ENCODE measurements at places on chromosomes 3 and 15.
A peak's percentile ranks its signal among the peaks of the same experiment; 100 is the strongest.

GRCh38 chr3:63179862-63180522, 98.1 kb upstream of the SYNPR start:
- DNase-seq, result no peak

GRCh38 chr3:29889215-29889614, 608.3 kb downstream of the RBMS3 start:
- DNase-seq, result no peak

GRCh38 chr3:172608575-172608974, 85.3 kb upstream of the TNFSF10 start:
- DNase-seq, result no peak

DNA sequence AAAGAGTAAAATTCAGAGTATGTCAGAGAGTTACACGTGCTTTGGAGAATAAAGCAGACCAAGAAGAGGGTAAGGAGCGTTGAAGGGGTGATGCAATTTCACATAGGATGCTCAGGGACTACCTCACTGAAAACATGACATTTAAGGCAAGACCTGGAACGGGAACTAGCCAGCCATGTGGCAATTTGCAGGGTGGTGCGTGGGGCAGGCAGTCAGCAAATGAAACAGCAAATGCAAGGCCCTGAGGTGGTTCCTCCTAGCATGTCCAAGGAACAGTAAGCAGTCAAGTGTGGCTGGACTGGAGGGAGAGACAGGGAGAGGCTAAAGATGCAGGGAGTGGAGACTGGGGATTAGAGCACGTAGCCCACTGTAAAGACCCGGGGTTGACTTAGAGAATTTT, 146.1 kb upstream of the LPP start:
- DNase-seq, result no peak

GRCh38 chr3:166195808-166196207, 358.6 kb upstream of the BCHE start:
- no peak for DNase-seq

- DNase-seq, result no peak
These were observed 34.2 kb downstream of the EDEM1 start for GRCh38 chr3:5221701-5222100.

DNA sequence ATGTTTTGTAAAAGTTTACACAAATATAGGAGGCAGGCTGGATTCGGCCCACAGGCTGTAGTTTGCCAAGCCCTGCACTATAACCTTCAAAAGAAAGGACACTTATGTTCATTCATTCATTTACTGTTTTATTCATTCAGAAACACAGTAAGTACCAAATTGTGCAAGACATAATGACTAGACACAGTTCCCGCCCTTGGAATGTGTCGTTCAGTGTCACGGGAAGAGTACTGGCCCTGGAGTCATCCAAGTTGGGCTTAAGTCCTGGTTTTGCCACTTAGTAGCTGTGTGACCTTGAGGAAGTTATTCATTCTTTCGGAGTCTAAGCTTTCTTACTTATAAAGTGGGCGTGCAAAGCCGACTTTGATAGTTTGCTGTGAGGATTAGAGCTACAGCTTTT, 22.0 kb downstream of the COLQ start:
- no peak for DNase-seq

GRCh38 chr15:94052711-94053110, 178.7 kb upstream of the MCTP2 start:
- DNase-seq, result no peak

DNA sequence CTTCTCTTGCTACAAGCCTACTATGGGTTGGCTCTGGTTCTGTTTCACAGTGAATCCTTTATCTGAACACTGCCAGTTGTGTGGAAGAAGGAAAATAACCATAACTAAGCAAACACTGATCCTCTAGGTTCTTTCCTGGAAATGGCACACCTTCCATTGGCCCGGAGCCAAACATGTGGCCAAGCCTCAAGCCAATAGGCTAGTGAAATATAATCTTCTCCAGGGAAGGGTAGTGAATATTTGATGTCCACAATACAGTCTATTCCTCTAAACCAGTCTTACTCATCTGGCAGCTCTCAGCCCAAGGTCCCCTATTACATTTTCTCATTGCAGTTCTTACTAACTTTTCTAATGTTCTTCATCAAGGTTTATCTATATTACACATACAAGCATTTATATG, 921.3 kb downstream of the TUSC7 start:
- no peak for DNase-seq

- DNase-seq, result peak; percentile 4
These were observed 47.9 kb downstream of the PIK3CA start for GRCh38 chr3:179196098-179196497.

GRCh38 chr15:30885814-30886213, 17.9 kb upstream of the FAN1 start:
- DNase-seq, result no peak

DNA sequence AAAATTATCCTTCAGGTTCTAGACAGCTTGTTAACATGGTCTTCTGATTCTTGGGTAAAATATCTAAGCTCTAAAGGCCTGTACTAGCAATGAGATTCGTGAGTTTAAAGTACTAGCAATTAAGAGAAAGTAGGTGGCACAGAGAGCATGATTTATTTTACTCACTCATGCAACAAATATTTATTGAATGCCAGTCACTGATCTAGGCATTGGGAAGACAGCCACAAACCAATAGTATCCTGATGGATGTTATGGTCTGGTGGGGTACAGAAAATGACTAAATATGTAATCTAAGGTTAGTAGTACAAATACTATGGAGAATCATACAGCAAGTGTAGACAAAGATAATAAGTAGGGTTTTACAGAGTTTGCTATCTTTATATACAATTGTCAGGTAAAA, 751.3 kb downstream of the ZNF385D start:
- no peak for DNase-seq

DNA sequence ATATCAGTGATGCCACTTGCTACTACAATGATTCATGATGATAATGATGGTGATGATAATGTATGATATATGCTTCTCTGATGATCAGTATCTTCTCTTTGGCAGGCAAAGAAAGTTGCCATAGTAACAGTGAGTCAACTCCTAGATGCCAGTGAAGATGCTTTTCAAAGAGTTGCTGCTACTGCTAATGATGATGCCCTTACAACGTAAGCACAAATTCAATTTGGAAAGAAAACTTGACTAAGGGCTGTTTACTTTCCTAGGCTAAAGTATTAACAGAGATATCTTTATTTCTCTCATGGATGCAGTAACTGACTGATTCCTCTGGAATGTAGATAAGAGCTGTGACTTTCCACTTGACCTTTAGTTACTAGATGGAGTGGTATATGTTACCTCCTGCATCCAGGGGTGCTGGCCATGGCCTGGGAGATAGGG, 27.8 kb downstream of the ADGRG7 start:
- DNase-seq, result no peak

DNA sequence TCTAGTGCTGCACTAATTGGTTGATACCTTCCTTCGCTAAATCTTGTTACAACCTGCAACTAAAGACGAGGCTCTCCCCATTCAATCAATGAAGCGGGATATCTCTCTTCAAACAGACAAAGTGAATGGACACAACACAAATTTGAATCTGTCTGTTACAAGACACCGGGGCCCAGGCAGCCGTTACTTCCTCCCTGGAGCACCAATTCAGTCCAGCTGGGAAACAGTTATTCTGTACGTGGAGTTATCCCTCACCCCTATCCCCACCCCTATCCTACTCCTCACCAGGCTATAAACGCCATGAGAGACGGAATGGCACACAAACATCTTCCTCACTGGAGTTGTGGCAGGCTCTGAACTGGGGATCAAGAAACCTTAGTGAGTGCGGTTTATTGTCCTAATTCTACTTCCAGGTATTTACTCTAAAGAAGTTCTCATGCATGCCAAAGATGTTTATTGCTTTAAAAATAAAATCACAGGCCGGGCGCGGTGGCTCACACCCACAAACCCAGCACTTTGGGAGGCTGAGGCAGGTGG, 181.8 kb downstream of the FOXP1 start:
- DNase-seq, result no peak

GRCh38 chr3:9021271-9022009, 58.2 kb upstream of the RAD18 start:
- no peak for DNase-seq

GRCh38 chr15:25971053-25971452, 107.9 kb upstream of the ATP10A start:
- DNase-seq, result no peak

DNA sequence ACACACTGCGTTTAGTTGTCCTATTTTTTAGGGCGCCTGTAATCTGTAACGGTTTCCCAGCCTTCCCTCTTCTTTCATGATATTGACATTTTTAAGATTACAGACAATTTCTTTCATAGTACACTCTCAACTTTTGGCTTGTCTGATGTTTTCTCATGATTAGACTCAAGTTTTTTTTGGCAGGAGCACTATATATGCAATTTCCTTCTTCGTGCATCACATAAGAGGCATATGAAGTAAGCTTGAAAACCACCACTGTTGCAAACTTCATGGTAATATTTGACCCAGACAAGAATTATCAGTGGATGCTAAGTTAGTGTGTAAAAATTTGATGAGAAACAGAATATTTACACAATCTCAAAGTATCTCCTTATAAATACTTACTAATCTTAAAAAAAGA, 119.2 kb upstream of the CMC1 start:
- no peak for DNase-seq

DNA sequence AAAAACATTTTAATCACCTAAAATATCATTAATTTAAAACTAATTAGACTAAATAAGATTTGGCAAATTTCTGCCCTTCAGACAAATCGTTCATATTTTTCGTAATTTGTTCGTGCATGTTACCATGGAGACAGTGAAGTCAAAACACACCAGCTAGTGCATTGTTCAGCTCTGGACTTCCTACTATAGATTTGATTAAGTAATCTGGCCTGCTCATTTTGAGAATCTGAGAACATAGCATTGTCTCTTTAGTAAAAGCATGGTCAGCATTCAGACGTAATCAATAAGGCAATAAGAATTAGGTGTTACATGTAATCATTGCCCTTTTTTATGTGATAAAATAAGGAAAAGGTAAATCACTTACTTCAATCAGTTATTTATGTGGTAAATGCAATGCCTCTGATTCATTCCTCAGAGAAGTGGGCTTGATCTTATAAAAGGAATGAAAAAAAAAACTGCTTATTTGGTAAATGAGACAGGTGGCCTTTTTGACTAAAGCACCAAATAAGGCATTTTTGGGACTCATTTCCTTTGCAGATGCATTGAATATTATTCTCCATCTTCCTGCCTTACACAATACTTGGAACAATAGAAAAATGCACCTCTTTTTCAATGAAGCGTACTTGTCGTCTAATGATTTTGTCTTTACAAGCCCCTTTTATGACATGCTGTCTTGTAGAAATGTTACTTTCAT, 84.5 kb upstream of the FNDC3B start:
- DNase-seq, result no peak

DNA sequence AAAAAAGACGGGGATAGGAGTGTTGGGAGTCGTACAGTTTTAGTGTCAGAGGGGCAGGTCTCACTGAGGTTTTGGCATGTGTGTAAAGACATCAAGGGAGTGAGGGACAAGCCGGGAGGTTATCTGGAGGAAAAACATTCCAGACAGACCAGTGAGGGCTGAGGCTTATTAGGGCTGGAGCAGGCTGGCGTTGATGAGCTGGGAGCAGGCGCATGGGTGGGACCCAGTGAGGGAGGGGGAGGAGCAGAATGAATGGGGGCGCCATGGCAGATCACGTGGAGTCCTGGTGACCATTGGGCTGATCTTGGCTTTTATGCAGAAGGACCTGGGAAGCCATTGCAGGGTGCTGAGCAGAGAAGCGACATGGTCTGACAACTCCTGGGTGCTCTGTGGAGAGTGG, 180.2 kb downstream of the SLCO3A1 start:
- no peak for DNase-seq

DNA sequence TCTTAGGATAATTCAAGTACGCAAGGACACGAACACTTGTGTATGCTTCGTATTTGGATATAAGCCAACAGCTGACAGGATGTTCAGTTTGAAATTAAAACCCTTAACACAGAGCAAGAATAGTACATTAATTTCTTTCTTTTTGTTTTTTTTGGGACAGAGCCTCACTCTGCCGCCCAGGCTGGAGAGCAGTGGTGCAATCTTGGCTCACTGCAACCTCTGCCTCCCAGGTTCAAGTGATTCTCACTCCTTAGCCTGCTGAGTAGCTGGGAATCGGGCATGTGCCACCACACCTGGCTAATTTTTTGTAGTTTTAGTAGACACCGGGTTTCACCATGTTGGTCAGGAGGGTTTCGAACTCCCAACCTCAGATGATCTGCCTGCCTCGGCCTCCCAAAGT, 32.4 kb downstream of the TOMM70 start:
- DNase-seq, result no peak

GRCh38 chr3:102125994-102126368, 276.7 kb downstream of the NFKBIZ start:
- DNase-seq, result no peak

DNA sequence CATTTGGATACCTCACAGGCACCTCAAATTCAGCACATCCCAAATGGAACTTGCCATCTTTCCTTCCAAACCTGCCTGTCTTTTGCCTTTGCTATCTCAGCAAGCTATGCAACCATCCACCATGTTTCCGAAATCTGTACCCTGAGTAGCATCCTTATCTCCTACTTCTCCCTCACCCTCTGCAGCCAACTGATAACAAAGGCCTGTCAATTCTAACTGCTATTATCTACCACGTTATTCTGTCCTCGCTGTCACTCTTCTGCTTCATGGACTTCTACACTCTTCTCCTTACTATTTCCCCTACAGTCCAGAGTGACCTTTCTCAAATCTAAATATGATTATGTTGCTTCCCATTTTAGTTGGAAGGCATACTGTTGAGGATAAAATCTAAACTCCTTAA, 25.5 kb upstream of the TAFA4 start:
- no peak for DNase-seq

GRCh38 chr3:58683001-58683458, 16.5 kb upstream of the FAM3D start:
- no peak for DNase-seq

DNA sequence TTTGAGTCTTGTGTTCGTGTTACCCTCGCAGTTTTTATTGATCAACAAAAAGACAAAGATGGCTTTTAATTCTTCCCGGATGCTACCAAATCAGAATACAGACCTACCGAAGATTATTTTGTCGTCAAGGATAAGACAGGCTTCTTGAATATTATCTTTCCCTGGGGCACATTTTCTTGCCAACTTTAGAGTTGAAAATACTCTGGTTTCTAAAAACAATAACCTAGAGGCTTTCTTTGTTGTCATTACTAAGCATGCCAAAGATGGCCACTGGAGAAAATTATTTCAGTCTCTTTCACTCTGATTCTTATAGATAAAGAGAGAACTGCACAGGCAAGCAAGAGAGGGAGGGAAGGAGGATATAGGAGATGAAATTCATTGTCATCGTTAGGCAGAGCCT, 33.9 kb downstream of the OXNAD1 start:
- no peak for DNase-seq

DNA sequence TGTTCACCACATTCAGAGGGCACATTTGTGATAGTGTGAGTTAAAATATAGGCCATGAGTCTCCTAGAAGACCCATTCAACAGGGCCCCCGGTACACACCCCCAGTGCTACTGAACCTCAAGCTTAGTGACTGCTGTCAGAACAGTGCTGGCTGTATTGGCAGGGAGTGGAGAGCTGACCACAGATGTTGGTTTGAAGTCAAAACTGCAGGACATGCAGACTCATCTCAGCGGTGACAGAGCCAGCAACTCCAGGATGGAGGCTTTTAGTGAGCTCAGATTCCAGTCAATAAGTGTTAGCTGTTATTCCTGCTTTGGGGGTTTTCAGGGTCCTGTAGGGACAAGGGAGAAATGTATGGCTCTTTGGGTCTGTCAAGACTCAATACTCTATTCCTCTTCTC, 29.1 kb downstream of the PRR20G start:
- DNase-seq, result no peak

Measured in T follicular helper cell (primary cell).